ENCODE measurements at places on chromosomes 3 and 15. TPM values are rescaled to one million over a fixed set of nuclear protein-coding genes. Genes with fewer than 3 reads are reported as not detected.

Gene ROBO2
- 2.7 TPM for total RNA-seq

Gene ADAMTS9
- 1.4 TPM for total RNA-seq

Gene MITF
- total RNA-seq = 22.0 TPM

Gene FSD2
- total RNA-seq = not detected

Gene PGBD4
- total RNA-seq = 2.3 TPM

Gene SEMA3B
- total RNA-seq = 237 TPM

Gene RASL12
- total RNA-seq = 0.60 TPM

Gene ATP2B2
- total RNA-seq = not detected

All from A375 (cell line).